ENCODE measurements at places on chromosomes 7 and 10.

GRCh38 chr10:58637352-58637751 is 124.7 kb downstream of the BICC1 start:
- peak; percentile 82 for DNase-seq

GRCh38 chr7:55152516-55152915 is 133.7 kb downstream of the EGFR start:
- no peak for DNase-seq

DNA sequence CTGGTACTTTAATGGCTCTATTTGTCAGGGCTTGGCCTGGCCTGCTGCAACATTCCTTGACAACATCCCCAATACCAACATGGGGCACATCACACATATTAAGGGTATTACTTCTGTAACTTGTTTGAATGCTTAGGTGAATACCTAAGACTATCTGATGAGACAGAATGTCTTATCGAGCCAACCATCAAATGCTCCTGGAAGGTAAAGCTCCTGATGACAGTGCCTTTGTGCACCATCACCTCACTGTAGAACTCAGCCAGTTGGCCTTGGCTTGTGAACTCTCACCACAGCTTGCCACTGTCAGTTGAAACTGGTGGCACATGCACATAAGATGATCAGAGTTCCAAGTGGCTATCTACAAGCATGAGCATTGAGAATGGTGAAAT is 3.7 kb upstream of the MYO1G start:
- no peak for DNase-seq

GRCh38 chr10:78920011-78920410 is 148.8 kb upstream of the ZMIZ1 start:
- DNase-seq, result no peak

- DNase-seq, result no peak
Measured at GRCh38 chr10:95414844-95415485, 124.2 kb upstream of the PDLIM1 start.

DNA sequence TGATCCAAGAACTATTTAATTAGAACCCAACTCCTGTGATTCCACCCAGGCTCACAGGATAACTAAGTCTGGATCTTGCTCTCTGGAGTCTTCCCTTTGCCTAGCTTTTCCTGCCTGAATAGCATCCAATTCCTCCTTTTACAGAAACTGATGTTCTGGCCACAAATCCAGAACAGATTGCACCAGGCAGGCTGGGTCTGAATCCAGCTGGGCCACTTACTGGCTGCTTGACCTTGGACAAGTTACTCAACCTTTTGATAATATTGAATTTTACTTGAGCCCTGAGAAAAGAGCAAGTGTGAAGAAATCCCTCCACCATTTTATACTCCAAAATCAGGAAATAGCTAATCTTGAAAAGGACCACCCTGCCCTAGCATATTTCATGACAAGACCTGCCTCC is 55.5 kb upstream of the SLC35G1 start:
- DNase-seq, result no peak

DNA sequence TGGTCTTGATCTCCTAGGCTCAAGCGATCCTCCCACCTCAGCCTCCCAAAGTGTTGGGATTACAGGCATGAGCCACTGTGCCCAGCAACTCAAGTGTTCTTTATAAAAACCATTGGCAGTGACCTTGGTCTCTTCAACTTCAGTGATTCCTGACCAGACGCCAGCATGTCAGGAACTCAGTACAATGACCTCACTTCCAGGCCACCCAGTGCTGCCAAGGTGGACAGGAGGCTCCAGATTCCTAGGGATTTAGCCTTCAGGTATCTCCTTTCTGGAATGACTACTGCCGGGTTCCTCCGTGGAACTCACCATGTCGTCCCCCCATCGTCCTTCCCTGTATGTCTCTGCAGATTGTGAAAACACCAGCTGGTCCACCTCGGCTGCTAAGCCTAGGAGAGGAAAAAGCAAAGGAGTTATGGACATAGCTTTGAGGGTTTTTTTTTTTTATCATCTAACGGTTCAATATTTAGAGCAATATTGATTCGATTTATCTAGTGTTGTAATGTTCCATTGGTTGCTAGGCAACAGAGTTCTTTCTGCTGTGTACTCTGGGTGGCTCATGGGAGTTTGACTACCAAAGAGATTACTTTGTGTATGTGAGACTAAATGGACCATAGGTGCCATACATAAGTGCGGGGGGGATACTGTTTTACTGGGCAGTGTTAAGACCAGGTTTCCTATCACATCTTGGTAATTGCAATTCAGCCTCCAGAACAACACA is 425.8 kb upstream of the AUTS2 start:
- no peak for DNase-seq
